ENCODE measurements at places on chromosomes 5 and 9.

DNA sequence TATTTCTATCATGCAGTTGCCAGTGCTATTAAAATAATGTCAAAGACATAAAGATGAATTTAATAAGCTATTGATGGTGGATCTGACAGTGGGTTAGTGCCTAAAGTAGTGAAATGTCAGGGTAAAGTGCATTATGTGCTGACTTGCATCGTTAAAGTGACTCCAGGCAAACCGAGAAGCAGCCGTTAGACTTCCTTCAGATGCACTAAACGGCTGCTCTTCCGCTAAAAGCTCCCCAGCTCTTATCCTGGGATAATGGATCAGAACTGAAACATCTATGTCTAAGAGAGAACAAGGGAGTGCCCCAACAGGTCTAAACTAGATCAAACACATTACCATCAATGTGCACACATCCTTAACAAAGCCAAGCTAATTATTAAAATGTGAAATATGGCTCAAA lies 468.2 kb downstream of the NTRK2 start:
- no peak for DNase-seq

- DNase-seq = no peak
These were observed 439.0 kb downstream of the CSNK1G3 start for GRCh38 chr5:123950701-123951581.

- DNase-seq = peak; percentile 64
These were observed 18.7 kb upstream of the RNF130 start for GRCh38 chr5:180090098-180090768.

DNA sequence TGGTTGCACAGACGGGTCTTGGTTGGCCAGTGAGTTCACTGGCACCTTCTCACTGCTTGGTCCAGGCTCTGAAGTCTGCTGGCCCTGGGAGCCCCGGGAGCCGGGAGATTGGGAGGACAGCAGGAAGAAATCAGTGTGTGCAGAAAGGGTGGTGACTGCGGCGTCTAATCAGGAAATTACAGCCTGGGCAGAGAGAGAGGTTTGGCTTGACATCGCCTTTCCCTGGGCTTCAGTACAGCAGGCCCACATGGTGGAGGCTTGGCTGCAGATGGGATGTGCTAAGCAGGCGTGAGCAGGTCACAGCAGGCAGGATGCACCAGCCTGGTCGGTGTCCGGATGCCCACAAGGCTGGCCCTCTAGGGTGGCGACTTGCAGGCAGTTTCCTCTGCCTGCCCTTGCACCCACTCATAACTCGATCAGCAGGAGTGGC lies 17.2 kb downstream of the PITX1 start:
- no peak for DNase-seq

GRCh38 chr5:94017579-94017978 lies 276.2 kb upstream of the POU5F2 start:
- DNase-seq = no peak

DNA sequence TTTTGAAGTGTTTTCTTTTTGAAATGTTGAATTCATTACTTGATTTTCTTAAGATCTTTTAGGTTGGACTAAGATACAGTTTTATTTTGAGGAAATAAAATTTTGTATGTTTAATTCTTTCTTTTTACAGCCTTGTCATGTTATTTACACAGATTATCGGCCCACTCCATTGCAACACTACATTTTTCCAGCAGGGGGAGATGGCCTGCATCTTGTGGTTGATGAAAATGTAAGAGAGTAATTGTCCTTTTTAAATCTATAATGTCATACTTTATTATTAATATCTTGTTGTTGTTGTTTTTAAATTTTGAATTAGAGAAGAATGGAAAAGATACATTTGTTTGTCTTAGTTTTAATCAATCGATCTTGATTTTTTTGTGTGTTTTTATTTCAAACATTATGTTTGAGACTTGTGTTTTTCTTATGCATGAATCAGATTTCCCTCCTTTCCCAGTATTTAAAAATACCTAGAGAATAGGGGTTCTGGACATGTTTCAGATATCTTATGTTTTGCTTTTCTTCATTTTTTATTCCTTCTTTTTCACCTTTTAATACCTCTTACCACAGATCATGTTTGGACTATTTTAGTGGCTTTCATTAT lies 36.7 kb downstream of the MTREX start:
- DNase-seq = peak; percentile 57

DNA sequence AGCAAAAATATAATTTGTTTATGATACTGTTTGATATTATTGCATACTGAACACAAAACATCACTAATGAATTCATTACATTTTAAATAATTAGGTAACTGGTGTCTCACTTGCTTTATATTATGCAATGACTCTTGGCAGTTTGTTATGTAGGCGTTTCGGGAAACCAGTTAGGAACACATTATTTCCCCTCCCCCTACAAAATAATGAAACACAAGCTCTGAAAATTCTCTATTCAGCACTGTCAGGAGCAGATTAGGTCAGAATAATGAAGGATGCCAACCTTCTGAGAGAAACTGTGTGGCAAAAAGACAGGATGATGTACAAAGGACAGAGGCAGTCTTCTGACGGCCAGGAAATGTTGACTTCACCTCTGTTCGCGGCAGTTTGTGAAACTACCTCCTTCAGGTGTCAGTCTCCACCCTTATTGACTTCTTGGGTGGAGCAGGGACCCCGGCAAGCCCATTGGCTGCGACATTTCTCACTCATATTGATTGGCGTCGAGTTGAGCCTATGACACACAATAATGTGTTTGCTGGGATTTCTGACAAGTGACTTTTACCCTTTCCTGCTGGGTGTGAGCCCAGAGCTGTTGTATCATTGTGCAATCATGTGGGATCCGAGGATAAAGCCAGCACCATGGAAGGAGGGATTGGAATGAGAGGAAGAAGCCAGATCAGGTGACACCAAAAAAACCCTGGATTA lies 33.9 kb downstream of the SH3PXD2B start:
- no peak for DNase-seq

- DNase-seq = no peak
These were observed 450.9 kb upstream of the ZNF608 start for GRCh38 chr5:125197321-125197720.

- no peak for DNase-seq
These were observed 96.3 kb downstream of the ZNF608 start for GRCh38 chr5:124650147-124650561.
